ENCODE measurements at places on chromosomes 13 and 19.

DNA sequence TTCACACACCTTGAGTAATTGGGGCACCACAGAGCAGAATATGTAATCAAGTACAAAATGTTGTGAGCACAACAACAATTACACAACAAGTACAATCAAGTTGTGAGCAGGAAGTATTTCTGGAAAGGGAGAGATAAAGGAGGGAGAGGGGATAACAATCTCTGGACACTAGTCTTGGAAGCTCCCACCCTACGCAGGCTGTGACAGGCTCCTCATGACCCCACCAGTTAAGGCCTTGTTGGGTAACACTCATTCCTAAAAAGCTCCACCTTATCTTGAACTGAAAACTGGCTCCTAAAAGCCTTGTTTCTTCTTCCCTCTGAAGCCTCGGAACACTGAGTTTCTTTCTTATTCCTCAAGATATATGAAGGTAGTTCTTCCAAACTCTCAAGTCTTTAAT is 806.0 kb downstream of the UQCRFS1 start:
- no peak for DNase-seq
- no peaks in the 10 kb centered on the region for H3K36me3 ChIP-seq
- H3K4me3 ChIP-seq, result no peak overlapping the region
- H3K27me3 ChIP-seq, result peaks cover 74% of the 10 kb centered on the region
- peaks cover 30% of the 10 kb centered on the region for H3K4me1 ChIP-seq

- peak; percentile 93 for DNase-seq
- peaks cover 32% of the 10 kb centered on the region for H3K4me1 ChIP-seq
These were observed at the start of gene ZNF93 for GRCh38 chr19:19900729-19901444. TSS of gene ZNF93 (plus strand) at chr19:19900946. CDS start at chr19:19901089, 143 bp downstream.

- H3K36me3 ChIP-seq, result no peaks in the 10 kb centered on the region
- H3K4me1 ChIP-seq, result peaks cover 7% of the 10 kb centered on the region
- DNase-seq, result peak; percentile 37
- peak overlapping the region; percentile 80 for H3K4me3 ChIP-seq
- peaks cover 54% of the 10 kb centered on the region for H3K27me3 ChIP-seq
- no peak overlapping the region for H3K27ac ChIP-seq
These were observed 4.2 kb upstream of the ZSCAN4 start for GRCh38 chr19:57664269-57665127.

- DNase-seq, result no peak
- no peak overlapping the region for H3K27ac ChIP-seq
- no peaks in the 10 kb centered on the region for H3K36me3 ChIP-seq
- no peak overlapping the region for H3K4me3 ChIP-seq
- H3K27me3 ChIP-seq, result peaks cover 33% of the 10 kb centered on the region
- H3K4me1 ChIP-seq, result peaks cover 11% of the 10 kb centered on the region
These were observed 61.5 kb downstream of the ZIC5 start for GRCh38 chr13:99909836-99910619.

- peaks cover 15% of the 10 kb centered on the region for H3K36me3 ChIP-seq
- no peak overlapping the region for H3K4me3 ChIP-seq
- no peak for DNase-seq
- peaks cover 45% of the 10 kb centered on the region for H3K4me1 ChIP-seq
These were observed 429.6 kb downstream of the KLF12 start for GRCh38 chr13:73704587-73704986.

- DNase-seq, result no peak
- H3K4me1 ChIP-seq, result peaks cover 15% of the 10 kb centered on the region
- H3K27ac ChIP-seq, result no peak overlapping the region
- H3K27me3 ChIP-seq, result no peaks in the 10 kb centered on the region
These were observed 184.6 kb upstream of the NBEA start for GRCh38 chr13:34757441-34757840.

DNA sequence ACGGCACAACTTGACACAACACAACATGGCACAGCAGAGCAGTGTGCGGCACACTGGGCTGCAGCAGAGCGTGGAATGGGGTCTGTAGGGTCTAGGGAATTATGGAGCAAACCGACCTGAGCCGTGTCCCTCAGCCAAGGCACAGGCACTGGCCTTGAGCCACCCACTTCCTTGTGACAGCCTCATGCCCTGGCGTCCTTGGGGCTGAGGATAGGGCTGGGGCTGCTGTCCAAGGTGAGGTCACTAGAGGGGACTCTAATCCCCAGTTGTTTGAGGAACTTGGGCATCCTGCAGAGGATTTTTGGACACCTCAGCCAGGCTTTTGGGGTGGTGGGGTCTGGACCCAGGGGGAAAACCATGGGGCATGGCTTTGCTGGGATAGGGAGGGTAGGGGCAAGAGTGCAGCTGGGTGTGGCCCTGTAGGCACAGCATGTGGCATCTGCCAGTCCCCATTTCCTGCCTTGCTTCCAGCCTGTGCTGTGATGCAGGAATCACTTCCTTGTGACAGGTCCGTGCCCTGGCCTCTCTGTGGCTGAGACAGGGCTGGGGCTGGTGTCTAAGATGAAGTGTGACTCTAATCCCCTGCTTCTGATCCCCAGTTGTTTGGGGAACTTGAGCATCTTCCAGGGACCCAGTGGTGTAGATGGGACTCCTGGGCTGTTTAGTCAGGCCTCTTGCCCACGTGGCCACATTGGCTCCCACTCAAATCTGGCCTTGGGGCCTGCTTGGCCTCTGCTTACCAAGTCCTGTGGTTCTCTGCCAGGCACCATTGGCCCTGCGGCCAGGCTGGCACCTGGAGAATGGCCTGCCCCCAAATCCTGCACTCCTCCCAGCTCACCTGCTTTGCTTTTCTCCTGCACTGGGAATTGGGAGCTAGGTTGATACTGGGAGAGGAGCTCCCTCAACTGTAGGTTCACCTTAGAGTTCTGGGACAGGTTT is 78.5 kb downstream of the SCGB2B2 start:
- no peak overlapping the region for H3K4me3 ChIP-seq
- no peak overlapping the region for H3K27ac ChIP-seq
- H3K27me3 ChIP-seq, result no peaks in the 10 kb centered on the region

DNA sequence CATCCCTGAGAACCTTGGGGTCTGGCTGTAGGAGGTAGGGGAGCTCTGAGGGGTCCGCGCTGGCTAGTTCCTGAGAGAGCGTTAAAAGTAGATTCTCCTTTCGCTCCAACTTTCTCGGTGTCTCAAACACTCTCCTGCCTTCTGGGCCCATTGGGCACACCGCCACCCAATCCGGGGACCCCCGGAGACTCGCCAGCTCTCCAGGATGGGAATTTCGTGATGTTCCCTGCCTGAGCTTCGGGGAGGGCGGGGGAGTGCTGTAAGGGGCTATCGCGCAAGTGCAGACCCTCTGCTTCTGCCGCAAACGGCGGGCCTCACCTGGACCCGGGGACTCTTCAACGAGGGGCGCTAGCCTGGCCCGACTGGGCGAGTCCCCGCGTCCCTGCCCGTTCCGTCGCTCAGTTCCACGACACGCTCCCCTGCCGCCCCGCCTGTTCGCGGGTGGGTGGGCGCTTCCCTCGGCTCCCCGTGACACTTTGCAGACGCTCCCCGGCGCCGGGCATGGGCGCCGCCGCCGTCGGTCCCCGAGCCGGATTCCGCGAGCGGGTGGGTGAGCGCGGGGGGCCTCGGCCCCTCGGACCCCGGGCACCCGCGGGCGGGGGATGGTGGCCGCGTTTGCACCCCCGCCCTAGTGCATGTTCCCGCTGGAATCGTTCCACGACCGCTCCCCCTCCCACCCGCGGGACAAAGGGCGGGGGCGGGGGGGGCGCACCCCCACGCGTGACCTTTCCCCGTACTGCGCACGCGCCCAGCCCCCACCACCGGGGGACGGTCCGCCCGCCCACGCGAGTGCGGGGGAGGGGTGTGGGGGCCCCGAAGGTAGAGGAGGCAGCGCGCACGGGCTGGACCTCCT is at the start of gene CCDC106:
Gene CCDC106, plus strand, starts transcription at position 481 of the 853 bp plus-strand sequence. CDS start 835 bp downstream, outside the sequence.
- no peaks in the 10 kb centered on the region for H3K27me3 ChIP-seq
- peak within 1 kb of the TSS; percentile 88 for H3K4me3 ChIP-seq
- H3K4me1 ChIP-seq, result peaks cover 43% of the 10 kb centered on the region
- H3K36me3 ChIP-seq, result peaks cover 9% of the 10 kb centered on the region

- peaks cover 10% of the 10 kb centered on the region for H3K36me3 ChIP-seq
- H3K27me3 ChIP-seq, result peaks cover 40% of the 10 kb centered on the region
- DNase-seq, result no peak
- H3K27ac ChIP-seq, result no peak overlapping the region
- no peak overlapping the region for H3K4me3 ChIP-seq
These were observed 2.6 kb downstream of the CRB3 start for GRCh38 chr19:6466526-6467248.

DNA sequence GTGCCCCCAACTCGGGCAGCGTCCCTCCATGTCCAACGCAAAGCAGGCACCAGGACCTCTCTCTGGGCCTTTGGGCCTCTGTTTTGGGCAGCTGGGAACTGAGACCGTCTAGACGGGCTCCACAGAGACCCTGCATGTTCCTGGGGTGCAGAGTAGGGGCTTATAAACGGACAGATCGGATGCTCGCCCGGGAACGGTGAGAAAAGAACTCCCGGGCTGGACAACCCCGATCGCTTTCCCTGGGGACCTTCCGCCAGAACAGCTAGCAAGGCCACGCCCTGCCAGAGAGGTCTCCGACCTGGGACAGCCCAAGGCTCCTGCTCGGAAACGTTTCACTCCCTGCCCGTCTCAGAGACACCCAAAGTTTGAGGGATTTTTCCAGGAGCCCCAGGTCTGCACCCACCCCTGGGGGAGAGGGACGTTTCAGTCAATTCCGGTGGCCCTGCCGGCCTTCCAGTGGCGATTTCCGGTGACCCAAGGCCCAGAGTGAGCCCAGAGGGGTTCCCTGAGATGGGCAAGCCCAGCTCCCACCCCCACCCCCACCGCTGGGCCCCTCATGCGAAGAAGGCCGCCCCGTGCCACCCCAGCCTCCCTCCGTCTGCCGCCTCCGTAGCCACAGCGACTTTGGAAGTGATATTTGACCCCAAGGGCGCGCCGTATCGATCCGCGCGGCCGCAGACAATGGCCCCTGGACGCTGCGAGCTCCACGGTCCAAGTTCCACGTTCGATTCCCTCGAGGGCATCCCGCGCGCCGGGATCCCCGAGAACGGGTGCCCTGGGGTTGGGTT is 1.7 kb downstream of the NR2F6 start:
- no peaks in the 10 kb centered on the region for H3K36me3 ChIP-seq
- DNase-seq, result no peak
- H3K27me3 ChIP-seq, result no peaks in the 10 kb centered on the region
- peak overlapping the region; percentile 89 for H3K27ac ChIP-seq
- H3K4me3 ChIP-seq, result peak overlapping the region; percentile 89

- peaks cover 17% of the 10 kb centered on the region for H3K4me1 ChIP-seq
- no peaks in the 10 kb centered on the region for H3K27me3 ChIP-seq
- no peak overlapping the region for H3K4me3 ChIP-seq
- no peak for DNase-seq
These were observed 134.5 kb downstream of the IRS2 start for GRCh38 chr13:109651854-109652253.

- peaks cover 43% of the 10 kb centered on the region for H3K27me3 ChIP-seq
- H3K4me3 ChIP-seq, result no peak overlapping the region
- H3K36me3 ChIP-seq, result no peaks in the 10 kb centered on the region
- H3K27ac ChIP-seq, result no peak overlapping the region
These were observed 269.3 kb downstream of the POU4F1 start for GRCh38 chr13:78334059-78334458.

GRCh38 chr19:49453757-49454240 is 774 bp downstream of the ALDH16A1 start:
- H3K27ac ChIP-seq, result peak overlapping the region; percentile 100
- DNase-seq, result no peak
- H3K27me3 ChIP-seq, result no peaks in the 10 kb centered on the region
- peaks cover 8% of the 10 kb centered on the region for H3K36me3 ChIP-seq

DNA sequence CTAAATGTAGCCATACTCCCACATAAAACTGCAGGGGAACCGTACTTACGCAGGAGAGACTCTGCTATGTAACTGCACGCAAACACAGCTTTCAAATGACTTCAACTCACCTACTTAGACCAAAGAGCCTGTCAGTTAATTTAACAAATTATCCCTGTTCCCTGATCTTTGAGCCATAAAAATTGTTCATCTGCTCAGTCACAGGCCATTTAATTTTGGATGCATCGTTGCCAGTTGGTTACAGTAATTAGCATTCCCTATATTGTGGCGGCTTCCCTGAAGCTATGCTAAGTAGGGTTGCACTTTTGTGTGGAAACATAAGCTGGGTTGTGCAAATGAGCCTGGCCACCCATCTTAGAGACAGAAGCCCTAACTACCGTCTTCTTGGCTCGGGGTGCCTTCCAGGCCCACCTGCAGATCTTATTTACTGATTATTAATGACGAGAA is 21.2 kb upstream of the OBI1 start:
- DNase-seq, result no peak
- H3K27ac ChIP-seq, result no peak overlapping the region
- H3K4me3 ChIP-seq, result no peak overlapping the region
- H3K36me3 ChIP-seq, result no peaks in the 10 kb centered on the region
- H3K4me1 ChIP-seq, result no peaks in the 10 kb centered on the region
- peaks cover 2% of the 10 kb centered on the region for H3K27me3 ChIP-seq

DNA sequence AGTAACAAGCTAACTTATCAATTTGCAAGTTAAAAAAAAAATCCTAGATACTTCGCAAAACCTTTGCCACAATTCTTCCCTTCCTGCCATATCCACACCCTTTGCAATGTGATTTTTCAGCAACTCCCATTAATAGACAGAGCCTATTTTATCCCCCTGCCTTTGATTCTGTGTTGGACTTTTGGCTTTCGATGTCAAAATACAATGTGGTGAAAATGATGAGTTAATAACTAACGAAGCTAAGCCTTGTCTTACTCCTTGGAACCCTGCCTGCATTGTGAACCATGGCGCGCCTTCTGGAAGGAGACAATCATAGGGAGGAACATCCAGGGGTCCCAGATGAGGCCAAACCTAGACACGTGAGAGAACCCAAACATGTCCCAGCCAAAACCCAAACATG is 6.4 kb downstream of the CYP4F2 start:
- H3K27me3 ChIP-seq, result no peaks in the 10 kb centered on the region
- H3K27ac ChIP-seq, result no peak overlapping the region
- H3K36me3 ChIP-seq, result no peaks in the 10 kb centered on the region
- H3K4me1 ChIP-seq, result no peaks in the 10 kb centered on the region
- no peak for DNase-seq

DNA sequence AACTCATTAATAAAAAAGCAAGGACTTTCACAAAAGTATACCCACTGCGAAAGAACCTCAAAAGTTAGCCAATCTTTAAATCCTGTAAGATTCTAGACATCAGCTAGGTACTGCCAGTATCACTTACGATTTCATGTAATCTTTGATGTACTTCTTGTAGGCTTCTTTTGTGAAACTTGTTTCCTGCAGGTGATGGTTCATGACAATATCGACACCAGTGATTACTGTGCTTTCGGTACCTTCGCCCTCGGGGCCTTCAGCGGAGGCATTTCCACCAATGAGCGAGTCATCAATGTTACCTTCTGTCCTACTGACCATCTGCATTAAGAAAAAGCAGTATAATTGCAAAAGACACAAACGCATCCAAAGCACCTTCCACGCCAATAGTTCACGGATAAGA is 1.1 kb downstream of the TPT1 start:
- no peaks in the 10 kb centered on the region for H3K27me3 ChIP-seq
- peak overlapping the region; percentile 100 for H3K27ac ChIP-seq
- DNase-seq, result no peak
- peaks cover 37% of the 10 kb centered on the region for H3K4me1 ChIP-seq
- H3K4me3 ChIP-seq, result peak overlapping the region; percentile 98

DNA sequence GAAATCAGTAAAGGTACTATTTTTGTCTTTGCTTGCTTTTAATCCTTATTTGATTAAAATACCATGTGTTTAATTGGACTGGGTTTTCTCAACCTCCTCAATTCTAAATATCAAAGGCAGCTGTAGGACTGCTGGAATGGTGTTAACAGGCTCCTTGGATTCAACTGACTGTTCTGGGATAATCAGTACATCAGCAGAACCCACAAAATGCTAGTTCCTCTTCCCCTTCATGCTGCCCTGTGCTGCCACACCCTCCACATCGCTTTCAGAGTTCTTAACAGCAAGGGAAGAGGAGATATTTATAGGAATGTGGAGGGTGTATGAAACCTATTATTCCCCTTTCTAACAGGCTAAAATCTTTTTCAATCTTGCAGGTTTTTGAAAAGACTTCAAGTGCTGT is 82.4 kb downstream of the KCTD12 start:
- H3K4me1 ChIP-seq, result no peaks in the 10 kb centered on the region
- H3K36me3 ChIP-seq, result no peaks in the 10 kb centered on the region
- H3K27ac ChIP-seq, result no peak overlapping the region
- DNase-seq, result no peak
- no peaks in the 10 kb centered on the region for H3K27me3 ChIP-seq
